ENCODE measurements at places on chromosomes 4 and X.

DNA sequence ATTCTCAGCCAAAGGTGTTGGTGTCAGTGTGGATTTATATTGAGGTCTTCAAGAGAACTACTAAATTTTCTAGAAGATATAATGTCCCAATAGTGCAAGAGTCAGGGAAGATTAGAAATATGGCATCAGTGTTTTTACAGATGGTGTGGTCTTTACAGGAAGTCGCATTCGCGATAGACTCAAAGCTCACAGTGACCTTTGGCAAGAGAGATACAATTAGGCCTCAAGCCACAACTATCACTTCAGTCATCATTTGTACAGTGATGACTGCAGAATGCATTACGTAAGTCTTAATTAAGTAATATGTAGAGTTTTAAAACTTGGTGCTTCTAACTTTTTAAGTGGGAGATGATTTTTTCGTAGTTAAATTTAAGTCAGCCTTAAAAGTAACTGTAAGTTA is 237.2 kb upstream of the FSTL5 start:
- no peak for DNase-seq

DNA sequence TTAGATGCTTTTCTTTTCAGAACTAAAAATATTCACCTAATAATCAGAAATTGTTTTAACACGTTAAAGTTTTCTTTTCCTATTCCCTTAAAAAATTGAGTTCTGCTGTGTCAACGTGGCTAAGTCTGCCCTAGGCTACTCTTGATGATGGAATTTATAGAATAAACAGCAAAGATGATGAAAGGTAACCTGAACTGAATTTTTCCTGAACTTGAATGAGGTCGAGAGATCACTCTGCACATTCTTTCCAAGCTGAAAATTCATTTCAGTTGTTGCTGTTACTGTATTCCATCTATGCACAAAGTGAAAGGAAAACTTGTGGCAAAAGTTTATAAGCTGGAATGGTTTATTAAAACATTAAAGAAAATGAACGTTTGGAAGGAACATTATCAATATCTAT is 245.9 kb upstream of the GIMD1 start:
- DNase-seq, result no peak

DNA sequence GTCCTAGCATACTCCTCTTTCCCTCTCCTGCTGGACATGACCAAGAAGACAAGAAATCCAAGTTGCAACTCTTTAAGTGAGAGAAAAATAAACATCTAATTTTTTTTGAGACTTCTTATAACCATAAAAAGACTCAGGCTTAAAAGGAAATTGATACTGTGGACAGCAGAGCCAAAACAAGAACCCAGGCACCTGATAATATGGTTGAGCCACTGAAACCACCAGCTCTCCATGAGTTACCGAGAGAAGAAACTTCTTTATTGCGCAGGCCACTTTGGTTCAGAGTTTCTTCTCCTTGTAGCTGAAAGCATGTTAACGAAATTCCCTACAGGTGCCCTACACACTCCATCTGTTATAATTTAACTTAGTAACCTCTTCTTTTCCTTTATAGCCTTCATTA is 11.3 kb upstream of the SPCS3 start:
- no peak for DNase-seq

DNA sequence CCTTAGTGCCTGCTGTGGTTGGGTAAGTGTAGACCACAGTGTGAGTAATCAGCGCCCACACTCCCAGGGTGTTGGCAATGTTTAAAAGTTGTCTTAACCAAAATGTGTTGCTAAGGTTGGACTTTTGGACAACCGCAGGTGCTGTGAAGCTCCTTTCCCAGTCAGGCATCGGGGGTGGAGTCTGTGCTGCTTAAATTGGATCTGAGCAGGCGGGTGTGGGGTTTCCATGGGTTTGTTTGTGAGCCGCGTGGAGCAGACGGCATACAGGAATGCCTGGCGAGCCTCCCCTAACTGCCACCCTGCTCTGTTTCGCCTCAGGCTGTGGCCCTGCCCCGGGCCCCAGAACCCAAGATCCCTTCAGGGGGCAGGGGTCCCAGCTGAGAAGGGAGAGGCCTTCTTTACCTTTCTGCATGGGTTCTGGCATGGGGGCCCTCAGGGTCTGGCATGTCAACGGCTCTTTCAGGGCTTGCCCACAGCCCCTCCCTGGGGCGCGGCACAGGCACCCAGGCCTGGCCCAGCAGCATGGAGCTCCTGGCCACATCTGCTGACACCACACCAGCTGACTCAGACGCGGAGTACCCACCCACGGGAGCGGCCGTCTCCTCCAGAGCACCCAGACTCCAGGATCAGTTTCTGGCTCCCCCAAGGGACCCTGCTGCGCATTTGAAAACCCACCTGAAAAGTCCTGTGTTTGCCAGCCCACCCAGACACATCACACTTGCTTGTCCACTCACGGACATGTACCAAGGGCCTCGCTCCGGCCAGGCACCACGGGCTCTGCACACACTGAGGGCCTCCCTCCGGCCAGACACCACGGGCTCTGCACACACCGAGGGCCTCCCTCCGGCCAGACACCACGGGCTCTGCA is 5.1 kb upstream of the SPON2 start:
- DNase-seq, result no peak

- no peak for DNase-seq
These were observed 11.7 kb downstream of the MFAP3L start for GRCh38 chr4:170014359-170015011.

- no peak for DNase-seq
These were observed 13.4 kb downstream of the LEF1 start for GRCh38 chr4:108155373-108155772.

- no peak for DNase-seq
These were observed 120.3 kb upstream of the USP9X start for GRCh38 chrX:40964633-40965586.

DNA sequence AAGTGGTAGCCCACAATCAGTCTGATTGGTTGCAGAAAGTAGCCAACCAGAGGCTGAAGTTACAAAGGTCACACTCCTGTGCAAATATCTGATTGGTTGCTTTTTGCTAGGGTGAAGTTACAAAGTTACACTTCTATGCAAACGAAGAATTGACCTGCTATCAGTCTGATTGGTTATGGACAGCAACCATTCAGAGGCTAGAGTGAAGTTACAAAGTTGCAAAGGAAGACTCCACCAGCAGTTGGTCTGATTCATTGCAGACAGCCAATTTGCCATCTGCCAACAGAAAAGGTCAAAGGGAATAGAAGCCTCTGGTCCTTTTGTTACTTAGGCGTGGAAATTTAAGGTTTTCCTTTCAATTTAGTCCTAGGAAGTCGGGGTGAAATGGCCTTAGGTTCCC is 377.7 kb downstream of the PRDM5 start:
- DNase-seq, result no peak

DNA sequence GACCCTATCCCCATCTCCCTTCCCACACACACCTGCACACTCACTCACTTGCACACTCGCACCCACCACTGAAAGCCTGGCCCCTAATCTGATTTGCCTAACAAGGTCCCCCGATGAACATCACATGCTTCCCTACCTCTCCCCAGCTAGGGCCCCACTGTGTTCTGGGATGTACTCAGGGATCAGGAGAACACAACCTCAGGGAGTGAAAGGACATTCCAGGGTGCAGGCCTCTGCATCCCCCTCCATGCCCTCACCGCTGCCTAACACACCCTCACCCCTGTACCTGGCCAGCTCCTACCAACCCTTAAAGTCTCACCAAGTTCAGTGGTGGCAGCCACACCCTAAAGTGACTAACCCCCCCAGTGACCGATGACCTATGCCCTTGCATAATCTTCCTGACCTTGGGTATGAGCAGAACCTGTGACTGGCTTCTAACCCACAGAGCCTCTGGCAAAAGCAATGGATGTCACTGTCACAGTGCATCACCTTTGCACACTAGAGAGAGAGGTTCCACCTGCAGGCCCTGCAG is 2.4 kb upstream of the AFAP1 start:
- no peak for DNase-seq

GRCh38 chrX:24396931-24397279 is 36.5 kb downstream of the SUPT20HL1 start:
- DNase-seq, result no peak

- no peak for DNase-seq
These were observed 101.0 kb downstream of the GATB start for GRCh38 chr4:151659601-151660364.
